ENCODE measurements at places on chromosomes 7 and 10.
A peak's percentile ranks its signal among the peaks of the same experiment; 100 is the strongest.

DNA sequence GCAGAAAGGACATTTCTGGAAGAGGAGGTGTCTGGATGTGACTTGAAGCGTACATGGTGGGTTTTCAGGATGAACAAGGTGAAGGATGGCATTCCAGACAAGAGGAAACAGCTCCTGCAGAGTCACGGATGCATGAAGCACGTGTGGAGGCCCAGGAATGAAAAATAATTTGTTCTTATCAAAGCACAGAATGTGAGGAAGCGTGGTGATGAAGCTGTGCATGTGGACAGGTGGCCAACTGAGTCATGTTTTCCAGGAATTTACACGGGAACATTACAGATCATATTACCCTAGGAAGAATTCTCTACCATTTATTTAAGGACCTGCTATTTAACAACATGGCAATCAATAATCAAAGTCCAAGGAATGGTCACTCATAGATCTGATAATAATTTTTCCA lies 413.2 kb upstream of the KLF6 start:
- DNase-seq, result no peak

DNA sequence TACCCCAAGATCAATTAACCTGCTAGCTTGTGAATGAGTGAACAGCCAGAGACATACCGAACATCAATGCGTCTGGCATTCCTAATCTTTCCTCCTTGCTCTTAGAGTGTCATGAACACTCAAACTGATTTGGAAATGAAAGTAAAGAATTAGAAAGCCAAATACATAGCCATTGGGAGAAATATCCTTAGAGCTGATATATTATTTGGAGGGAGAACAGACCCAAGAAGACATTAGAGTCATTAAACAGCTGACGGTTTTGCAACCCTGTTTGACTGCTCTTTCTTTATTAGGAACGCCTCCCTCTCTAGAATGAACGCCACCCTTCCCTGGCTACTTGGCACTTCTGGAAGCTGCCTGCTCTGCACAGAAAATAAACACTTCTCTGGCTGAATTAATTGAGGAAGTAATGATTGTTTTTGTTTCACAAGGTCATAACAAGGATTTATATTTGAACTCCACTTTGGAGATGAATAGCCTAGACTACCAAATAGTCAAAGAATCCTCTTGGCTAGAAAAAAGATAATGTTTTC lies 42.8 kb downstream of the CTTNBP2 start:
- DNase-seq, result no peak

- no peak for DNase-seq
Measured at GRCh38 chr7:55214707-55215106, 150.4 kb upstream of the LANCL2 start.

DNA sequence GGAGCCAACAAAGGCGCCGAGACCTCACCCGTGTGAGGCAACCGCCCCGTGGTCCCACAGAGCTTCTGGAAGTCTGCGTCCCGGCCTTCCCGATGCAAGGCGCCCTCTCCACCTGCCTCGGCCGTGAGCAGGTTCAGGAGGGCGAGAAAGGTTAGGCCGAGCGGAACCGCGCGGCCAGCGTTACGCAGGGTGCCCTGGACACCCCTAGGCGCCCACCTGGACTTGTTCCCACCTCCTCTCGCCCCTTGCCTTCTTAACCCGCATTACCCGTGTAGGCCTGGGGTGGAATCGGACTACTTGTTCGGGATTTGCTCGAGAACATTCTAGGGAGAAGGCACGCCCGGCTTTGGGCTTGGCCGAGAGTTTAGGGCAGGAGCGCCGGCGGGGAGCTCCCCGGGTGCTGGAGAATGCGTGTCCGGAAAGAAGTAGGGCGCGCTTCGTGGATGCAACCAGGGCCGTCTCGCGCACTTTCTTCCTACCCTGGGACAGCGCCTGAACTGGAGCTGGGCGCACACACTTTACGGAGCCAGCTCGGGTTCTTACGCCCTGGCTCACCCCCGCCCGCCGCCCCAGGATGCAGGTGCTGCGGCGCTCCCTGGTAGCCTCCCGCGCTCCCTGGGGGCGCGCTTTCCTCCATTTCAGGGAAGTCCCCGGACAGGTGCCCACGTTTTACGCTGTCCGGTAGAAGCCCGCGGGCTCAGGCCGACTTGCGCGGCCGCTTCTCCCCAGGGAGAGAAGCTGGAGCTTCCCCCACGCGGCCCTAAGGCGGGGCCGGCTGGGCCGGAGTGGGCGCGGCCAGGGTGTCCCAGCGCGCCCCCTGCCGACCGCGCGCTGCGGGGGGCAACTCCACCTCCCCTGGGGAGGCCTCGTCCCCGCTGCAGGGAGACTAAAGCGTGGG lies 74.5 kb downstream of the INSIG1 start:
- DNase-seq, result peak; percentile 53

- DNase-seq, result no peak
Measured at GRCh38 chr7:30845426-30846135, 66.1 kb upstream of the AQP1 start.

- peak; percentile 50 for DNase-seq
Measured at GRCh38 chr7:153193144-153193595, 433.6 kb downstream of the ACTR3B start.

DNA sequence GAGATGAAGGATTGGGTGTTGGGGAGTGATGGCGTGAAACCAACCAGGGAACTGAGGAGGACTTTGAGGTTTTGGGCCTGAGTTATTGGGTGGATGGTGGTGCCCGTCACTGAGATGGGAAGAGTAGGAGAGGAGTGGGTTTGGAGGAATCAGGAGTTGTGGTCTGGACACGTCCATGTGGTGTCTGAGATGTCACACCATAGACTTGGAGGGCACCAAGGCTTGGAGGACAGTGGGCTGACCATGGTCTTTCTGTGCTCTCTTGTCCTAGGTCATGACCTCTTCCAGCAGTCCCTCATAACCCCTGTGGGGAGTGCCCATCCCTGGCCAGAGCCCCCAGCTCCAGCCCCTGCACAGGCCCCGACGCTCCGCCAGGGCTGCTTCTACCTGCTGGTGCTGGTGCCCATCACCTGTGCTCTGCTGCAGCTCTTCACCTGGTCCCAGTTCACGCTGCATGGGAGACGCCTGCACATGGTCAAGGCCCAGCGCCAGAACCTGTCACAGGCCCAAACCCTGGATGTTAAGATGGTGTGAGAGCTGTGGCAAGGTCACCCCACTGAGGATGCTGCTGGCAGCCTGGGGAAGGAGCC lies 24.2 kb upstream of the C10orf95 start:
- DNase-seq, result no peak

Measured in RPMI8226 (cell line).